Brain microvascular endothelial cell (primary cell): ENCODE measurements at places on chromosomes 7 and 10.

DNA sequence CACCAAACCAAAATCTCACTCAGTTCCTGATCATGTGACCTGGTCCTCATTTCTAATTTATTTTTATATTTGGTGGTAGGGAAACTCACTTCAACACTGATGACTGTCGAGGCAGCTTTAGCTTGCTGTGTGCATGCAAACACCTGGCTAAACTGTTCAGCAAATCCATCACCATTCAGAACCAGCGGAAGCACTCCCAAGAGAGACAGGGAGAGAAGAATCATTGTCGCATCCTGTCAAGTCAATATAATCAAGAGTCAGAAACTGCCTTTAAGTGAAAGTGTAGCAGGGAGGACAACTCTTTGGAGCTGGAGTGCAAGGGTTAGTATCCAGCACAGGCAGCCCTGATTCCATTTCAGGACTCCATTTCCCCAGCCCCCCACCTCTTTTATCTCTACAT lies 300.7 kb downstream of the XPNPEP1 start:
- DNase-seq = no peak

- peak; percentile 29 for DNase-seq
Observed at GRCh38 chr7:133275446-133276095, 22.7 kb downstream of the EXOC4 start.

- DNase-seq = no peak
Observed at GRCh38 chr7:104960741-104961448, 53.1 kb upstream of the KMT2E start.

- DNase-seq = no peak
Observed at GRCh38 chr7:94922457-94922856, 15.1 kb downstream of the PPP1R9A start.

- DNase-seq = no peak
Observed at GRCh38 chr7:139360948-139361307, 1.2 kb downstream of the LUC7L2 start.

DNA sequence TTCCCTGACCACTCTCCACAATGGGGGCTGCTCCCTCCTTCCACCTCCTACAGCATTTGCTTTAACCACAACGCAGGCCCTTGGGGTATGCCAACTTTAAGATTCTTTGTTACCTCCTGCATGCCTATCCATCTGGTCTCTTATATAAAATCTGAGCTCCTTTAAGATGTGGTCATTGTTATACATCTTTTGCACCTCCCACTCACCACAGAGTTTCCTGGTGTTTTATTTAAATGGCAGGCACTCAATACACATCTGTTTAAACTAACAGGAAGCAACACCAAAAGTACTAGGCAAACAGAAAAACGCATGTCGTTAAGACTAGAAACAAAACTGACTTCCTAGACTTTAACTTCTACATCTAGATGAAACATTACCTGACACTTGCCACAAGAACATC lies 36.3 kb downstream of the SLC25A13 start:
- no peak for DNase-seq

DNA sequence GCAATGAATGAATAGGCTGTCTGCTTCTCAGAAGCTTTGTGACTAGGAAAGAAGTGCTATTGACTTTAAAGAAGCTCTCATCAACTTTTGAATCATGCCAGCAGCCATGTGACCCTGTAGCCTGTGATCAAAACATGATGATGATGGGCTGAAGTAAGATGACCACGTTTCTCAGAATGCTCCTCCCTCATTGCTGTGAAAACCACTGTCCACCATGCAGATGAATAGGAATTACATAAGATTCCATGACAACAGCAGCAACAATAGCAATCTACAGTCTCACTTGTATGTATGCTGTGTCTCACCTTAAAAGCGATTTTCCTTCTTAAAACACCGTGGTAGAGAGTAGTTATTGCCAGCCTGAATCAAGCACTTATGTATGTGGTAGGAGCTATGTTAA lies 228.4 kb downstream of the TRIL start:
- DNase-seq = peak; percentile 45
